Stimulated activated CD8-positive, alpha-beta memory T cell treated with anti-CD3 and anti-CD28 coated beads, Interleukin-4, amount 100 ng/mL, for 1 hour (primary cell): ENCODE measurements at places on chromosomes 4 and X.
A peak's percentile ranks its signal among the peaks of the same experiment; 100 is the strongest.

DNA sequence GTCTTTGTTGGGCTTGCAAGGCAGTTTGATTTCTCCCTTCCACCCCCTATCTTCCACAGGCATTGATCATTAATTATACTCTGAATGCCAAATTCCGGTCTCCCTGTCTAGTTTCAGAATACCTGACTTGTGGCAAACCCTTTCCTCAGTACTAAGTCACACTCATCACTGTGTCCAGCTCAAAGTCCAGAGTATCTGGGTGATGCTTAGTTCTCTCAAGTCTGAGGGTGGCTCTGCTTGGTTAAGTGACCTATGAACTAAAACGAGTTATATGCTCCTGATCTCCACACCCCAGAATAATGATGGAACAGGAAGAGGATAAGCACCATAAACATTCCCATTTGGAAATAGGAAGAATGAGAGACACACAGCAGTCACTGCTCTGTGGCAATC lies 6.5 kb downstream of the SMIM9 start:
- DNase-seq, result no peak

DNA sequence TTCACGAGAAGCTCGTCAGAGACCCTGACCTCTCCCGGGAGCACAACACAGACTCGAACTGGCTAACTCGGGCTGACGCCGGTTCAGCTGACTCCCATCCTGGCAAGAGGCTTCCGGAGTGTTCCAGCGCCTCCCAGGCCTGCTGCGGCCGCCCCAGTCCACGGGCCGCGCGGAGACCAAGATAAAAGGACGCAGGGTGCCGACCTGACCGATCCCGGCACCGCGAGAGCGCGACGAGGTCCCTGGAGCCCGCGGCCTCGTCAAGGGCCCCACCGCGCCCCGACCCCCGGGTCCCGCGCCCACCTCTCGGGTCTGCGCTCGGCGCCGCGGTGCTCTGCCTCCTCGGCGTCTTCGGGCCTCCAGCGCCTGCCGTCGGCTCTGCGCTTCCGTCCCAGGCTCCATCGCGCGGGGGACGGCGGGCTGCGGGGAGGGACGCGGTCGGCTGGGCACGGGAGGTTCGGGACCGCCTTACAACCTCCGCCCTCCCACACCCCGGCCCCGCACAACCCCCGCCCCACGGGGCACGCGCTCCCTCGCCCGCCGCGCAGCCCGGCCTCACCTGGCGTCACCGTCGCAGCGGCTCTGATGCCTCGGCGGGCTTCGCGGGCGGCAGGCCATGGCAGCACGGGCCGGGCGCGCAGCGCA lies 426 bp downstream of the SLBP start:
- no peak for DNase-seq

DNA sequence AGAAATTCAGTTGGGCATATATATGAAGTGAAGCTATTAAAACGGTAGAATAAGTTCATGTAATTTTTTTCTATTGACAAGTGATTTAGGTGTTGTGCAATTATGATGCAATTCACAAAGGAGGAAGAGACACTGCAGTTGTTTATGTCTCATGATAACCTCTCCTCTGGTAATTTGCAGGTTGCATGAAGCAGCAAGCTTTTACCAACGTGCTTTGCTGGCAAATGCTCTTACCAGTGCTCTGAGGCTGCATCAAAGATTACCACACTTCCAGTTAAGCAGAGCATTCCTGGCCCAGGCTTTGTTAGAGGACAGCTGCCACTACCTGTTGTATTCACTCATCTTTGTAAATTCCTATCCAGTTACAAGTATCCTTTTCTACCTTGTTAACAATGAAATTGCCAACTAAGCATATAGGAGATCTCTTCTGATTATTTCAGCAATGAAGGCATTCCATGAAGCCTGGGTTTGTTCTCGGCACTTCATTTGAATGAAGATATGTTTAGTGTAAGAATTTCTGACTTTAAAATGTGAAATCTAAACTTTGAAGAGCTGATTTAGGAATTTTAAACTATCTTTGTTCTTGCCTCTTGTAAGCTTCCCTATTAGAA lies 3.9 kb downstream of the TMEM33 start:
- DNase-seq, result no peak

- DNase-seq, result no peak
Measured at GRCh38 chr4:122826079-122826527, 528 bp upstream of the FGF2 start.

GRCh38 chr4:87041141-87041540 lies 106.3 kb downstream of the AFF1 start:
- DNase-seq, result no peak

DNA sequence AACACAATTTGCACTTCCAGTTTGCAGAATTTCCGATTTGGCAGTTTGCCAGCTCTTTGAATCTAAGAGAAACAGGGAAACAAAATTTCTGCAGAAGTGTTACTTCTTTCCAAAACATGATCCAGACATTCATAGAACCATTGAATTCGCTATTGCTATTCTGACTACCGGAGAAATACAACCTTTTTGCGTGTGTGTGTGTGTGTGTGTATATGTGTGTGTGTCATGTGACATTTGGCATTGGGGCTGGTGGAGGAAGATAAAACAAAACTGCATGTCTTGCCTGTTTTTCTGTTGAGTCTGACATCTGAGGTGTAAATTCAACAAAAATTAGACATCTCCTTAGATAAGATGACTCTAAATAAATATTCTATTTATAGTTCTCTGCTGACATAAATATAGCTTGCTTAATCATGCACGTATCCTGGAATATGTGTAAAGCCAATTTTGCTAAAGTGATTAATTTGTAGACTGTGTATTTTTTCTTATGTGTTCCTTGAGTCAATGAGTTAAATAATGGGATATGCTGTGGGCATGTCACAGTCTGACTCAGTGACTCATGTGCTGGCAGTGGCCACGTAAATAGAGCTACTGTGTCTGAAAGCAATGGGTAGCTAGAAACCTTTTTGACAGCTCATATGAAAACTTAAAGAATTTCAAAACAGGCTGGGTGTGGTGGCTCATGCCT lies 98.9 kb downstream of the HPGD start:
- no peak for DNase-seq

GRCh38 chr4:146176891-146177290 lies 1.4 kb downstream of the LSM6 start:
- no peak for DNase-seq

- no peak for DNase-seq
Measured at GRCh38 chrX:130097507-130098209, 12.6 kb downstream of the ELF4 start.

GRCh38 chr4:121192480-121192879 lies 28.4 kb upstream of the TNIP3 start:
- no peak for DNase-seq

DNA sequence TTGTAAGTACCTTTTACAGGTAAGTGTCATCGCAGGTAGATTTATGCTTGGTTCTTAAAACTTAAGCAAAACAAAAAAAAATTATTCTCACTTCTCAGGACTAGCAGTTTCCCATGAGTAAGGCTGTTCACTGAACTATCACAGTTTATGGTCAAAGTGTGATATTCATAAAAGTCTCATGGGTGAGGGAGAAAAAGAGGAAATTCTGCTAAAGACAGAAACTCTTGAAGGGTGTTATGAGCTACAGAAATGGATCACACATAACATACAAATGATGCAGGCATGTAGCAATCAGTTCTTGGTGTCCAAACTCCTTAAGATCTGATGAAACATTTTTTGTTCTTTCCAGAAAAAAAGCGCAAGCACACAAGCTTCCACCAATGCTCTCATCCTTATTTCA lies 8.5 kb downstream of the RAB9A start:
- no peak for DNase-seq

- no peak for DNase-seq
Measured at GRCh38 chrX:122203399-122203798, 980.7 kb upstream of the GRIA3 start.

DNA sequence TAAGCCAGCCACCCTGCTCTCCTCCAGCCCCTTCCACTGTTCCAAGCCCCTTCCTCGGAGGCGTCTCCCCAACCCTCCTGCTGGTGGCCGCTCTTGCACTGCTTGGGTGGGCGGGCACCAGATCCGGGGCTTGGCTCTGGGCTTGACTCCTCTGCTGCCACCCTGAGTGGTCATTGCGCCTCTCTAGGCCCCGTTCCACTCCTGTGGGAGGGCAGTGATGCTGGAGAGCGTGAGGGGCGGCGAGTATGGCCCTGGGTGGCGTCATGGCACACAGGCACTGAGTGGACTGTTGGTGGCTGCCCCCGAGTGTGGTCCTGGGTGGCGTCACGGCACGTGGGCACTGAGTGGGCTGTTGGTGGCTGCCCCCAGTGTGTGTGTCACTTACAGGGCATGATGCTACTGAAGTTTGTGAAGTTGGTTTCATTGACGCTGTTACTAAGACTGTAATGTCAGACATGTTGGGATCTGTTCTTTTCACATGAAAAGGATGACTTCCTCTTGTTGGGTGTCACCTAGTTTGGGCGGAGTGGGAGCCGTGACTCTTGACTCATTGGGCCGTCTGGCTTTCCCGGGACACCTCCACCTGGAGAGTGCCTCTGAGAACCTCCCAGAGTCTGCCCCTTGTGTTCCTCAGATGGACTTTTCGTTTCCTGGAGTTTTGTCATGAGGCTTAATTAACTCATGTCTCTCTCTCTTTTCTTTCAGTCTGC lies 55.9 kb upstream of the HGFAC start:
- no peak for DNase-seq

DNA sequence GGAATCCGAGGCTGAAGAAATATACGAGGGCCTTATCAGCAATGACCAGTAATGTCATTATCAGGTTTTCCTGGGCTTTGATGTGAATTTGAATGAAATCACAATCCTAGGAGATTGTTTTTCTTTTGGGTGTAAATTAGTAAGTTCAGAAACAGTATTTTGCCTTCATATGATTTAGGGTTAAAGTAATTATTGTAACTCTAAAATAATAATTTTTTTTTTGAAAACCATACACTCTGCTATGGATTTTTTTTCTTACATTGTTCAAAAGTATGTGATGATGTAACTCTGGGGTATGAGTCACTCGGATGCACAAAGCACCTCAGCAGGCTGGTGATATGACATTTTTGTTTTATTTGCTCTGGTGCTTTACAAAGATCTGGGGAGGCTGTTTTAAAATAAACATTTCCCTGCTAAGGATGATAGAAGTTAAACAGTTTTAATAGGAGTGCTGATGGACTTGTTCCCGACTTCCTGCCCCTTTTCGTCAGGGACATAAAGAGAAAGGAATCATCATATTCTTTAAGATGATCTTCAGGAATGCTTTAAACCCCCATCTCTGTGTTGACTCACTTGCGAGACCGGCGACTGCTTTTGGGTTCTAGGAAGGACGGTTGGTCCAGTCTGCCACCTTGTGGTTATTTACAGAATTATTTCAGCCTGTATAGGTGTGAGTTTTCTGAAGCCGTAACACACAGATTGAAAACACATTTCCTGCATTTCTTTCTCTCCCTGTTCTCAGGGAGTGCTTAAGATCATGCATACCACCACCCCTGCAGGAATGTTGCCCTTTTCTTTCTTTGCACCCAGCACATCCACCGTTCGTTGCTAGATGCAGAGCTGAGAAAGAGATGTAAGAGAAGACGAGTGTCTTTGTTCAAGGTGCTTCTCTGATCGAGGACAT lies 72.5 kb downstream of the RAPGEF2 start:
- DNase-seq, result peak; percentile 30

- no peak for DNase-seq
Measured at GRCh38 chrX:53223068-53223693, 1.8 kb downstream of the KDM5C start.

- no peak for DNase-seq
Measured at GRCh38 chr4:70681704-70682103, 6.6 kb upstream of the UTP3 start.

DNA sequence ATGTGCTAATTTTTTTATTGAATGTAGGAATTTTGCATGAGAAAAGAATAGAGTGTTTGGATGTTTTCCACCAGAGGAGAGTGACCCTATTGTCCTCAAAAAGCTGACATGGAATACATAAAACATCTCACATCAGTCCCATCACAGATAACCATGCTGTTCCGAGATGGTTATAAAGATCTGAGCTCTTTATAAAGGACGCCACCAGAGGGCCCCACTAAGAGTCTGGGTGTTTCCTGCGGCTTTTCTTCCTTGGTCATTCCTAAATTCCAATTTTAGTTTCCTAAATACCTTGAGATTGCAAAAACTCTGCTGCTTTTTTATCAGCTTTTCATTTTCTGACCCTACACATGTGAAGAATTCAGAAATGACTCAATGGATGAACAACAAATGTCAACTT lies 504.5 kb upstream of the FRG1 start:
- no peak for DNase-seq

- DNase-seq, result no peak
Measured at GRCh38 chrX:146863566-146863965, 49.0 kb upstream of the CXorf51A start.

GRCh38 chrX:84721416-84721815 lies 219.2 kb upstream of the HDX start:
- no peak for DNase-seq

DNA sequence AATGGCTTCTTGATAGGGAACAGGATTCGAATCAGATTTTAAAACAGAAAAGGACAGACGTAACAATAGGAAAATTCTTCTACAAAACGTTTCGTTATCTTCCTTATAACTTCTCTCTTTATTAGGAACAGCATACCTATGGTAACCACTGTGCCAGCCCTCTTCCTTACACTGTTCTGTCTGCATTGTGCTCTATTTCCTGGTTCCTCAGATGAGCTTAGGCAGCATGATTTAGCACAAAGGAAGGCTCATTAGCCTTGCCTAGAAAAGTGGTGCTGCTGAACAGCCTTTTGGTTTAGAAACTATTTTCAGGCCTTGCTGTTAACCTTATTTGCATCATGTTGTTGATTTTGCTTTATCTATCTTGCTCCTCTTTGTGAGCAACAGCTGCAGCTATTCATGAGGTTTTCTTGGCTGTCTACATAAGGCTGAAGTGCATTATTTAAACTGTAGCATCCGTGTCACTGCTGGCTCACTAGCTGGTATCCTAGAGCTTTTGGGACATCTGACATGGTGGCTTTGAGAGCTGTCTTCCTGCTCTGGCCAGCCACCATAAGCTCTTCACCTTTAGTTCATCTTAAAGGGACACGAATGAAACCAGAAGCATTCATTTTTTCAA lies 69.9 kb upstream of the NRK start:
- DNase-seq, result no peak

GRCh38 chr4:166535865-166536264 lies 662.8 kb downstream of the TLL1 start:
- no peak for DNase-seq

GRCh38 chr4:30461218-30461617 lies 259.0 kb upstream of the PCDH7 start:
- DNase-seq, result no peak

GRCh38 chr4:185587427-185588161 lies 52.3 kb upstream of the PDLIM3 start:
- peak; percentile 34 for DNase-seq

DNA sequence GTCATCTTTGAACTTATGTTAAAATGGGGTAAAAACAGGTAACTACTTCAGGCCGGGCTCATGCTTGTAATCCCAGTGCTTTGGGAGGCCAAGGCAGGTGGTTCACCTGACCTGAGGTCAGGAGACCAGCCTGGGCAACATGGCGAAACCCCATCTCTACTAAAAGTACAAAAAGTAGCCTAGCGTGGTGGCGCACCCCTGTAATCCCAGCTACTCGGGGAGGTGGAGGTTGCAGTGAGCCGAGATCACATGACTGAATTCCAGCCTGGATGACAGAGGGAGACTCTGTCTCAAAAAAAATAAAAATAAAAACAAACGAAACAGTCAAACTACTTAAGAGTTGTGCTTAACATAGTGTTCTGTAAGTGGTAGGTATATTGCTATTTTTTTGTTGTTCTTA lies 2.5 kb downstream of the DDX3X start:
- DNase-seq, result no peak
